ENCODE measurements at places on chromosomes 1 and 21. TPM values are rescaled to one million over a fixed set of nuclear protein-coding genes. Genes with fewer than 3 reads are reported as not detected.

- H3K4me3 ChIP-seq = no peak overlapping the region
- H3K27ac ChIP-seq = peak overlapping the region; percentile 70
Observed at GRCh38 chr1:30856260-30856790, 52.2 kb downstream of the SDC3 start.

GRCh38 chr1:223700942-223701637 lies 11.2 kb upstream of the CAPN2 start:
- no peaks in the 10 kb centered on the region for H3K27me3 ChIP-seq
- peaks cover 35% of the 10 kb centered on the region for H3K4me1 ChIP-seq
- H3K36me3 ChIP-seq = no peaks in the 10 kb centered on the region
- no peak for DNase-seq
- H3K27ac ChIP-seq = peak overlapping the region; percentile 62

DNA sequence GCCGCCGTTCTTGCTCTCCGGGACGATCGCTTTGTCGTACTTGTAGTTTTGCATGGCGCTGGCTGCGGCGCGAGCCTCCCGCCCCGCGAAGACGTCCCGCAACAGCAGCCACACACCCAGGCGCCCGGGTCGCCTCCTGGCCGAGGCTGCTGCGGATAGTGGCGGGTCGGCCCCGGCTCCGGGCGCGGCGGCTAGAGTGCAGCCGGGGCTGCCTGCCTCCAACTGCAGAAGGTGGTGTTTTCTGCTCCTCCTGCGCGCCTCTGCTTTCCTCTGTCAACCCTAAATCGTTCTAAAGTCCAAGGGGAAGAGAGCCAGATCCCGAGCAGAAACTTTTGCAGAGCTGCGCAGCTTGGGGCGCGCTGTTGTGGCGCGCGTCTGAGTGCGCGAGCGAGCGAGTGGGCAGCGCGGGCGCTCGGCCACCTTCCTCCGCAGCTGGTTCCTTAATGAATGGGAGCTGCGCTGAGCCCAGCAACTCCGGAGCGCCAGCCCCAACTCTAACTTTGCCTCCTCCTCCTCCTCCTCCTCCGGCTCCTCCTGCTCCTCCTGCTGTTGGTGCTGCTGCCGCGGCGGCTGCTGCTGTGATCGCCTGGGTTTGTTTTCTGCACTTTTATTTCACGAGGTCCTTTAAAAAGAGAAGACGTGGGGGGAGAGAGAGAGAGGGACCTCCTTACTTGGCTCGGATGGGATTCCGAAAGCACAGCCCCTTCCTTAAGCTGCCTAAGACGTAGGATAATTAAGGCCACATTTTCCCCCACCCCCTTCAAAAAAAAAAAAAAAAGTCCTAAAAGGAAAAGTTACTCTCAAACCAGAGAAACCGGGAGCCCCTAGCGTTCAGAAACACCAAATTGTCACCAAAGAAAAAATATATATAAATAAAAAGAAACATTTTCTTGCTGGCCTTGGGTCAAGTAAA lies at the start of gene PLPP3:
Gene PLPP3 (minus strand): TSS at position 601 of the 913 bp plus-strand sequence. CDS start 547 bp downstream, at position 54.
- DNase-seq = peak; percentile 95
- H3K4me3 ChIP-seq = peak within 1 kb of the TSS; percentile 73
- H3K27ac ChIP-seq = peak within 1 kb of the TSS; percentile 93
- H3K36me3 ChIP-seq = no peaks in the 10 kb centered on the region

GRCh38 chr1:28147264-28148094 lies 29.0 kb downstream of the PTAFR start:
- no peaks in the 10 kb centered on the region for H3K27me3 ChIP-seq
- no peak overlapping the region for H3K4me3 ChIP-seq
- no peaks in the 10 kb centered on the region for H3K4me1 ChIP-seq
- H3K27ac ChIP-seq = no peak overlapping the region

GRCh38 chr1:43565600-43566360 lies 35.1 kb downstream of the PTPRF start:
- H3K27ac ChIP-seq = peak overlapping the region; percentile 70
- peak overlapping the region; percentile 30 for H3K4me3 ChIP-seq
- no peaks in the 10 kb centered on the region for H3K27me3 ChIP-seq
- H3K36me3 ChIP-seq = peaks cover 15% of the 10 kb centered on the region
- peak; percentile 74 for DNase-seq

DNA sequence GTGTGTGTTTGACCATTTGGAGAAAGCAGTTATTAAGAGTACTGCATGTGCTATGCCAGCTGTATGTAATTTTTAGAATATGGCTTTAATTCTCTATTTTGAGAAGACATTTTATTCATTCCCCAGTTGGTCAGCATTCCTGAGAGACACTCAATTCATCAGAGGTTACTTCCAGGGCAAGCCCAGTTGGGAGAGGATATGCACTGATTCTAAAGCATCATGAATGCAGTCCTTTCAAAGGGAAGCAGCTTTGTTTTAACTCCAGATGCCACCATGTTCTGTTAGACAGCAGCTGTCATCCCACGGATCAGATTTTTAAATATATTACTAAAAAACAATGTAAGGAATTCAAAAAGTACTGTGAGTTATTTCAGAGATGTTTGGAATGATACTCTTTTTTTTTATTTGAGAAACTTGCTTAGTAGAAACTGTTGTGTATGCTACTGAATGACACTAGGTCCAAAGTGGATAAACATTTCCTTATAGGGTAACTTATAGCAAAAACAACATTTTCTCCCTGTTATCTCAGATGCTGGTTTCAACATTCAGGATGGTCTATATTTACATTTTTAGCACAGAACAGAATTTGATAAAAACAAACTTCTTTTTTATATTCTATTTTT lies 149.5 kb upstream of the B3GALT2 start:
- no peaks in the 10 kb centered on the region for H3K27me3 ChIP-seq
- no peak overlapping the region for H3K4me3 ChIP-seq
- H3K36me3 ChIP-seq = no peaks in the 10 kb centered on the region
- peaks cover 10% of the 10 kb centered on the region for H3K4me1 ChIP-seq

ICOSLG gene
- polyA plus RNA-seq = 5.7 TPM

DNA sequence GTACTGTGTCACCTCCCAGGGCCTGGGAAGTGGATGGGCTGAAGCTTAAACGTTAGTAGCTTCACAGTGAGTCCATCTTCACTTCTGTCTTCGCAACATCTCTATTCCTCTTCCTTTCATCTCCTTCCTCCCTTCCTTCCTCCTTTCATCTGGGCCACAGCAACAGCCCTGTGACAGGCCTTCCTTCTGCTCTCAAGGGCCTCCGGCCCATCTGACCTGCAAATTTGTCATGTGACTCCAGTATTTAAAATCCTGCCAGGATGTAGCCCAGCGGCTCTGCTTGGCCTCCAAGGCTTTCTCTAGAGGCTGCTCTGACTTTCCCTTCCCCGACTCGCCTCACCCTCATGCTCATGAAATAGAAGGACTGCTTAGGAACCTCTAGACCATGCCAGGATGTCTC lies 10.9 kb upstream of the BATF3 start:
- no peak overlapping the region for H3K4me3 ChIP-seq
- H3K36me3 ChIP-seq = no peaks in the 10 kb centered on the region
- H3K27ac ChIP-seq = no peak overlapping the region
- DNase-seq = no peak

- H3K4me3 ChIP-seq = no peak overlapping the region
- H3K36me3 ChIP-seq = no peaks in the 10 kb centered on the region
- peaks cover 37% of the 10 kb centered on the region for H3K27me3 ChIP-seq
- no peak overlapping the region for H3K27ac ChIP-seq
- no peak for DNase-seq
Observed at GRCh38 chr1:38134294-38134755, 87.7 kb upstream of the POU3F1 start.
